ENCODE measurements at places on chromosomes 6 and 20. TPM values are rescaled to one million over a fixed set of nuclear protein-coding genes. Genes with fewer than 3 reads are reported as not detected.

- DNase-seq, result no peak
Measured at GRCh38 chr6:45555981-45556771, 178.4 kb upstream of the SUPT3H start.

DNA sequence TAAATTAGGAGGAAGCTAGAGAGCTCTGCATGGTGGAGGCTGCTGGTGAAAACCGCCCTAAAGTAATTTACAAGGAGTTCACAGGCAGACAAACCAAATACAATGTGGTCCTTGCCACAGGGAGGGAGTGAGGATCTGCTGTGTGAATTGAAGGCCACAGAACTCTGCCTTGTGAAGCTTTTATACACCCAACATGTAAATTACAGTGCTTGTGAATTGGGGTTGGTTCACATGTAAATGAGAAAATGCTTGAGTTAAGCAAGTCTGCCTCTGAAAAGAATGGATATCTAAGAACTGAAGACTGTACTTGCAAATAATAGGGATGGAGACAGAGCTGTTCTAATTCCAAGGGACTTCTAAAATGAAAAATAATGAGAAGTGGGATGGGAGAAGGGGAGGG, 194.2 kb downstream of the SLC35F1 start:
- DNase-seq, result no peak

DNA sequence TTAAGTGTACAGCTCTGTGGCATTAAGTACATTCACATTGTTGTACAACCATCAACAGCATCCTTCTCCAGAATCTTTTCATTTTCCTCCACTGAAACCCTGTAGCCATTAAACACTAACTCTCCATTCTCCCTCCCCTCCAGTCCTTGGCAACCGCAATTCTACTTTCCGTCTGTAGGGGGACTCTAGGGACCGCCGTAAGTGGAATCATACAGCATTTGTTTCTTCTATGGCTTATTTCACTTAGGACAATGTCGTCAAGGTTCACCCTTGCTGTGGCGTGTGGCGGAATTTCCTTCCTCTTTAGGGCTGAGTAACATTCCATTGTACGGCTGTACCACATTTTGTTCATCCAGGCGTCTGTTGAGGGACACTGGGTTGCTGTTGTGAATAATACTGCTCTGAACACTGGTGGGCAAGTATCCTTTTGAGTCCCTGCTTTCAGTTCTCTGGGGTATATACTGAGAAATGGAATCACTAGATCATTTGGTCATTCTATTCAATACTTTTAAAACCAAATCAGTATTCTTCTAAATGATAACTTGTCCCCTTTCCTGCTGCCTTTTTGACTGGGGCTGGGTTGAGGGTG, 50.7 kb downstream of the PPP1R3G start:
- peak; percentile 86 for DNase-seq

Gene CFAP61
- total RNA-seq, result not detected

GRCh38 chr20:45589725-45590124, 10.6 kb upstream of the WFDC8 start:
- DNase-seq, result no peak

Gene STK35
- total RNA-seq, result 59.7 TPM

DNA sequence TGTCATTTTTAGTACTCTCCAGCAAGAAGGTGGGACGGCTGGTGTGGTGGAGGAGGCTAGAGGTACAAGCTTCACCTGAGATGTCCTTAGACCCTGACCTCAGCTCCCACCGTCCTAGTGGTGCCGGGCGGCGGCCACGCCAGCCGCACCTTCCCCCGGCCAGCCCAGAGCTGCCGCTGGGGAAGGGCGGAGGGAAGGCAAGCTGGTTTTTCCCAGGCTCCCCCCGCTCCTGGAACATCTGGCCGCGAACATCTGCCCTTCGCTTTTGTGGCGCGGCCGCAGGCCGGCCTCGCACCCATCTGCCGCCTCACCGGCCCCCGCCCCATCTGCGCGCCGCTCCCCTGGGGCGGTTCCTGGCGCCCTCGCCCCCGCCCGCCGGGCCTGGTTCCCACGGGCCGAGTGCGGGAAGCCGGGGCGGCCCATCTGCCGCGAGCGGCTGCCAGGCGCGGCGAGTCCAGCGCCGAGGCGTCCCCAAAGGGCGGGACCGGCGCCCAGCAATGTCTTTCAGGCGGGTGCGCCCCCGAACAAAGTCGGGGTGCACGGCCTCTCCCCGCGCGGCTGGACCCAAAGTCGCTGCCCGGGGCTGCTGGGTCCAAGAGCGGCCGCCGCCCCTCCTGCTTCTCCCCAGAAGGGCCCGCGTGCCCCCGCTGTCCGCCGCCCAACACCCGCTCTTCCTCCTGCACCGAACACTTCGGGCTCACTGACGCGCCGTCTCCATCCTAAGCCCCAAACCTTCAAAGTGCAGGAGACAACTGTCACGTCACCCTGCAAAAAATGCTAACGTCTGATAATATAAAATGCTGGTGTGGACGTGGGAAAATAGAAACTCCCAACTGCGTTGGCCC, 17.3 kb upstream of the ID1 start:
- peak; percentile 76 for DNase-seq

GRCh38 chr20:13430346-13431002, 208.3 kb downstream of the TASP1 start:
- DNase-seq, result no peak
